ENCODE measurements at places on chromosomes 11 and 22. TPM values are rescaled to one million over a fixed set of nuclear protein-coding genes. Genes with fewer than 3 reads are reported as not detected.
A peak's percentile ranks its signal among the peaks of the same experiment; 100 is the strongest.

OR51I1 gene
- not detected for total RNA-seq

OR6A2 gene
- not detected for total RNA-seq

SCT gene
- not detected for total RNA-seq

MIAT gene
- total RNA-seq: 0.66 TPM

DSCAML1 gene
- 0.19 TPM for total RNA-seq

KCNK4 gene
- total RNA-seq: not detected

HEPACAM gene
- not detected for total RNA-seq

PGA3 gene
- total RNA-seq: 0.19 TPM

C22orf15 gene
- total RNA-seq: not detected

POU2AF3 gene
- total RNA-seq: 0.38 TPM

HTR3B gene
- total RNA-seq: not detected

OR4A16 gene
- not detected for total RNA-seq

KRTAP5-5 gene
- not detected for total RNA-seq

CASP12 gene
- not detected for total RNA-seq

TSSC4 gene
- total RNA-seq: 31.7 TPM

- no peak for DNase-seq
- H3K27me3 ChIP-seq: peaks cover 10% of the 10 kb centered on the region
- H3K4me3 ChIP-seq: no peak overlapping the region
- H3K27ac ChIP-seq: no peak overlapping the region
- H3K4me1 ChIP-seq: no peaks in the 10 kb centered on the region
- H3K36me3 ChIP-seq: no peaks in the 10 kb centered on the region
These were observed 322.7 kb upstream of the ISX start for GRCh38 chr22:34743110-34743751.

GRCh38 chr11:117973503-117973860 is 12.7 kb upstream of the IL10RA start:
- H3K27me3 ChIP-seq: peaks cover 16% of the 10 kb centered on the region
- DNase-seq: no peak
- no peak overlapping the region for H3K27ac ChIP-seq
- no peaks in the 10 kb centered on the region for H3K36me3 ChIP-seq
- H3K4me3 ChIP-seq: no peak overlapping the region

GRCh38 chr11:29268733-29269132 is 748.1 kb downstream of the KCNA4 start:
- H3K4me3 ChIP-seq: no peak overlapping the region
- no peak for DNase-seq
- no peaks in the 10 kb centered on the region for H3K4me1 ChIP-seq
- H3K27me3 ChIP-seq: no peaks in the 10 kb centered on the region
- no peaks in the 10 kb centered on the region for H3K36me3 ChIP-seq

DNA sequence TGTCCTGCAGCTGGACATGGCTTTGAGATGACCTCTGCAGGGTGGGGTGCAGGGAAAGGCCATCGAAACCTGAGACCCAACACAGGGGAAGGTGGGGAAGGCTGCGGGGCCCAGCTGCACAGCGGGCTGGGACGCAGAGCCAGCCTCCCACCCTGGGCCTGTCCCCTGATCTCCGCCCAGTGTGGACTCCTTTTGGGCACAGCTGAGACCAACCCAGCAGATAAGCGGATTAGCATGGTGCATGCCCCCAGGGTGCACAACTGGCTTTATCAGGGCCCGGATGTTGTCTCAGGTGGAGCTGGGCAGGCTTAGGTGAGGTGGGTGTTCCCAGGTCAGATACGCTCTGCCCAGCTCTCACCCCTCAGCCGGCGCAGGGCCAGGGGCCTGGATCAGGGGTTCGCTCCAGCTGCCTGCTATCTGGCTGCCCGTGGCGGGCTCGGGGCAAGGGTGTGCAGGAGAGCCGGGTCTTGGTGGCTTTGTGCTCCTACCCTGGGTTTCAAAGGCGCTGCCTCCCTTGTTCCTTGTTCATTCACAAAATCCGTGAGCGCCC is 28.1 kb upstream of the MUC5AC start:
- DNase-seq: no peak
- H3K27ac ChIP-seq: no peak overlapping the region
- peaks cover 53% of the 10 kb centered on the region for H3K27me3 ChIP-seq
- H3K36me3 ChIP-seq: no peaks in the 10 kb centered on the region
- H3K4me3 ChIP-seq: no peak overlapping the region

GRCh38 chr11:130979386-130979972 is 63.2 kb upstream of the SNX19 start:
- no peak for DNase-seq
- H3K36me3 ChIP-seq: no peaks in the 10 kb centered on the region
- peaks cover 27% of the 10 kb centered on the region for H3K27me3 ChIP-seq
- no peaks in the 10 kb centered on the region for H3K4me1 ChIP-seq
- no peak overlapping the region for H3K4me3 ChIP-seq

DNA sequence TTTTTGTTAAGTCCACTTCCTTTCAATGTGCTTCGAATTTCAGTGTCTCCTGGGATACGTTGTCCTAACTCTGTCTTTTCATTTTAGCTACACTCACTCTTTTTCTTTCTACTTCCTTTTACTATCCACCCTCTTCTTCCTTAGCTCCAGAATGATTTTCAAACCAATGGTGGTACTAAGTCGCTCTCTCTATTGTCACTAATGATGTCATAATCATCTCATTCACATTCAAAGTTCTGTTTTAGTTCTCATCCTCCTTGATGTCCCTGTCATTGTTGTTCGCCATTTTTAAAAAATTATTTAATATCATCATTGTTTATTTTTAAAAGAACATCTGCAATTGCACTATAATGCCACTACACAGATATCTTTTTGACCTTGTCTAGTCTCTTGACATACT is 47.3 kb downstream of the NNMT start:
- no peak overlapping the region for H3K27ac ChIP-seq
- no peak overlapping the region for H3K4me3 ChIP-seq
- H3K4me1 ChIP-seq: peaks cover 13% of the 10 kb centered on the region
- no peaks in the 10 kb centered on the region for H3K27me3 ChIP-seq

DNA sequence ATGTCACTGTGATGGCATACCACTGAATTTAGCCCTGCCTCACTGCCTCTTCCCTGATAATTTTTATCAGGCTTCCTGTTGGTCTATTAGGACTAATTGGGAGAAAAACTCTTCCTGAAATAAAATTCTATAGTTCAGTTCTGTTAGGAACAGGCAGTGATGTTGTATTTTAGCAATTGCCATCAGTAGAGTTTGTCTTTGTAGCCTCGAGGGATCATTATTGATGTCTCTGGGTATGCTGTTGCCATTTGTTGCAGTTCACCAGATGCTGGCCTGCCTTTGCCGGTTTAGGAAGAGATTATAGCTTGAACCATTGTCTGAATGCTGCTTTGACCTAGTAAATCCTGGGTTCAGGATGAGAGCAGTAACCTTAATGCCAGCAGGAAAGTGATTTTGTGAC is 41.0 kb downstream of the KDM2A start:
- no peak overlapping the region for H3K27ac ChIP-seq
- peaks cover under 1% of the 10 kb centered on the region for H3K36me3 ChIP-seq
- no peak for DNase-seq
- peaks cover 25% of the 10 kb centered on the region for H3K4me1 ChIP-seq
- no peaks in the 10 kb centered on the region for H3K27me3 ChIP-seq

- H3K27me3 ChIP-seq: no peaks in the 10 kb centered on the region
- H3K27ac ChIP-seq: peak overlapping the region; percentile 53
- no peak for DNase-seq
- no peak overlapping the region for H3K4me3 ChIP-seq
- peaks cover 46% of the 10 kb centered on the region for H3K4me1 ChIP-seq
These were observed 57.2 kb downstream of the PPFIA1 start for GRCh38 chr11:70327717-70328116.

GRCh38 chr22:39946503-39947219 is 13.5 kb upstream of the TMA7B start:
- H3K36me3 ChIP-seq: no peaks in the 10 kb centered on the region
- peaks cover 20% of the 10 kb centered on the region for H3K27me3 ChIP-seq
- DNase-seq: no peak
- no peak overlapping the region for H3K27ac ChIP-seq
- no peak overlapping the region for H3K4me3 ChIP-seq
- peaks cover 7% of the 10 kb centered on the region for H3K4me1 ChIP-seq

DNA sequence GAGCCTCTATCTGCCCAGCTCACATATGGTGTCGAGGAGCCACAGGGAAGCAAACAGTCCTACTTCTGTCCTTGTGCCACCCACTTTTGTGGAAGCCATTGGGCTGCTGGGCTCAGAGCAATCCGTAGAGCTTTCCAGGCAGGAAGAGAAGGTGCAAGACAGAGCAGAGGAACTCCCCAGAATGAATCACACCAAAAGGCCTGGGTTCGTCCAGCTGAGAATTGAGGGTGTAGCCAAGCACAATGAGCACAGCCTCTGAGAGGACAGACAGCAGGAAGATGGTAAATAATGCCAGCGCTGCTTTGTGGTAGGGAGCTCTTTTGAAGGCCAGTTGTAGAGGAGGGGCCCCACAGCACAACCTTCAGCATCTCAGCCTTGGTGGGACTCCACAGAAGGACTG is 237.8 kb downstream of the GRIK4 start:
- H3K4me3 ChIP-seq: no peak overlapping the region
- H3K4me1 ChIP-seq: peaks cover 12% of the 10 kb centered on the region
- peaks cover 85% of the 10 kb centered on the region for H3K27me3 ChIP-seq
- no peaks in the 10 kb centered on the region for H3K36me3 ChIP-seq
- no peak overlapping the region for H3K27ac ChIP-seq

GRCh38 chr22:41681616-41682015 is 7.1 kb downstream of the SNU13 start:
- H3K4me3 ChIP-seq: peak overlapping the region; percentile 75
- H3K4me1 ChIP-seq: peaks cover 21% of the 10 kb centered on the region
- peak overlapping the region; percentile 88 for H3K27ac ChIP-seq
- H3K36me3 ChIP-seq: peaks cover 41% of the 10 kb centered on the region
- no peaks in the 10 kb centered on the region for H3K27me3 ChIP-seq

- H3K4me1 ChIP-seq: peaks cover 4% of the 10 kb centered on the region
- no peaks in the 10 kb centered on the region for H3K27me3 ChIP-seq
These were observed 25.6 kb upstream of the SORL1-AS1 start for GRCh38 chr11:121478226-121478894.

GRCh38 chr11:18727479-18728236 is 1.7 kb upstream of the IGSF22 start:
- H3K36me3 ChIP-seq: no peaks in the 10 kb centered on the region
- peaks cover 7% of the 10 kb centered on the region for H3K4me1 ChIP-seq
- H3K27me3 ChIP-seq: no peaks in the 10 kb centered on the region
- no peak overlapping the region for H3K27ac ChIP-seq
- no peak for DNase-seq

DNA sequence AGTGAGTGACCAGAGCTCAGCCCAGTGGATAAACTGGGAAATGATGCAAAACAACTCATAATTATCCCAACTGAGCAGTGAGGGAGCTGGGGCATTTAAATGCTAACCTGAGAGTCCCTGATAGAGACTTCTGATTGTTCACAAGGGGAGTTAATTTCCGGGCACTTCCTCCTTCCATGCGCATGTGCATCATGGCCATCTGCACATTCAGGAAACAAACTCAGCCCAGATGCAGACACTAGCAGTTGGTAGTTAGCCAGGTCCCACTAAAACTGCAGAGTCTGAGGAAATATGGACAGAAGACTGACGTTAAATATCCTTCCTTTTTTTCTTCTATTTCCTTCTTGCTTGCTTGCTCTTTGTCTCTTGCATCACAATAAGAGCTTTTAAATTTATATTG is 852.1 kb upstream of the LRRC4C start:
- DNase-seq: no peak
- no peaks in the 10 kb centered on the region for H3K27me3 ChIP-seq
- no peaks in the 10 kb centered on the region for H3K36me3 ChIP-seq
- no peak overlapping the region for H3K27ac ChIP-seq
- no peaks in the 10 kb centered on the region for H3K4me1 ChIP-seq
- no peak overlapping the region for H3K4me3 ChIP-seq

GRCh38 chr11:117916956-117917355 is 12.2 kb downstream of the TMPRSS13 start:
- H3K27ac ChIP-seq: no peak overlapping the region
- no peaks in the 10 kb centered on the region for H3K4me1 ChIP-seq
- H3K4me3 ChIP-seq: no peak overlapping the region
- peaks cover 11% of the 10 kb centered on the region for H3K27me3 ChIP-seq
- H3K36me3 ChIP-seq: no peaks in the 10 kb centered on the region

DNA sequence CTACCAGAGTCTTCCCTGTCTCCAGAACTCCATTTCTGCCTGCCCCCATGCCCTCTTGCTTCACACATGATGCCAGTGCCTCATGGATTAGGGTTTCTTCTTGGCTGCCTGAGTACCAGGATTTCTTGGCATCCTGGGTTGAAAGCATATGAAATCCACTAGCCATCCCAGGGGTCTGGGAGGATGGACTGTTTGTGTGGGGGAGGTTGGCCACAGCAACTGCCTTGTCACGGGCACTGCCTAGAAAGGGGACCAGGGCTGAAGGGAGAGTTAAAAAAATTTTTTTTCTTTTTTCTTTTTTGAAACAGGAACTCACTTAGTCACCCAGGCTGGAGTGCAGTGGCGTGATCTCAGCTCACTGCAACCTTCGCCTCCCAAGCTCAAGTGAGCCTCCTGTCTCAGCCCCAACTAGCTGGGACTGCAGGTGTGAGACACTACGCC is 4.2 kb downstream of the USP35 start:
- peaks cover 12% of the 10 kb centered on the region for H3K36me3 ChIP-seq
- no peak for DNase-seq
- no peak overlapping the region for H3K4me3 ChIP-seq
- no peaks in the 10 kb centered on the region for H3K27me3 ChIP-seq
- H3K4me1 ChIP-seq: peaks cover 44% of the 10 kb centered on the region
- no peak overlapping the region for H3K27ac ChIP-seq

DNA sequence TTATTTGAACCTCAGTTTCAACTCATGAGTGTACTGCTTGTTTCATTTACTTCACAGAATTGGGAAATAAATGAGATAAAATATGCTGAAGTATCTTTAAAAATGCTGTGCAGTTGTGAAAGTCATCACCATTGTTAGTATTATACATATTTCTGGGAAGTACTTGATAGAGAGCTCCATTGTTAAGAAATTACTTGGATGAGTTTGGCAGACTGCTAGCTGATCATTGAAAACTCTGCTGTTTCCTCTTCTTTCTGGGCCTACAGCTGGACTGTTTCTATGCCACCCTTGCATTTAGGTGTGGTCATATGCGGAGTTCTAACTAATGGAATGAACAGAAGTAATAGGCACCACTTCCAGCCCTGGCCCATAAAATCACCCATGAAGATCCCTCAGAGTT is 10.0 kb downstream of the SIK2 start:
- H3K36me3 ChIP-seq: peaks cover 14% of the 10 kb centered on the region
- DNase-seq: no peak
- H3K27ac ChIP-seq: peak overlapping the region; percentile 24
- peaks cover 23% of the 10 kb centered on the region for H3K4me1 ChIP-seq

DNA sequence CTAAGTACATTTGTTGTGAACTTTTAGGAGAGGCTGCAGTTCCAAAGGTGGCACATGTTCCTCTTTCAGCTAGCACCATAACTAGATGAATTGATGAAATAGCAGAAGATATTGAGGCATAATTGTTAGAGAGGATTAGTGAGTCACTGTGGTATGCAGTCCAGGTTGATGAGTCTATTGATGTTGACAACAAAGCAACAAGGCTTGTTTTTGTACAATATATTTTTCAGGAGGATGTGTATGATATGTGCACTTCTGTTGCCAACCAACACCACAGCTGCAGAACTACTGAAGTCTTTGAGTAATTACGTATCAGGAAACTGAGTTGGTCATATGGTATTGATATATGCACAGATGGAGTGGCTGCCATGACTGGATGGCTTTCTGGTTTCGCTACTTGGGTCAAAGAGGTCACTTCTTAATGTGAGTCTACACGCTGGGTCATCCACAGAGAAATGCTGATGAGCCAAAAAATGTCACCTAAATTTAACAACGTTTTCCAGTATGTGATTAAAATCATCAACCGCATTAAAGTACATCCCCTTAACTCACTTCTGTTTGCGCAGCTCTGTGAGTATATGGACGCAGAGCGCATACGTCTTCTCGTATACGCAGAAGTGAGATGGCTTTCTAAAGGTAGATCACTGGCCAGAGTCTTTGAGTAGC is 261.3 kb upstream of the ANO5 start:
- no peaks in the 10 kb centered on the region for H3K27me3 ChIP-seq
- DNase-seq: no peak
- no peak overlapping the region for H3K4me3 ChIP-seq
- no peak overlapping the region for H3K27ac ChIP-seq
- H3K36me3 ChIP-seq: no peaks in the 10 kb centered on the region

All from left ventricle myocardium inferior (tissue), 1 donor.